Stimulated activated CD4-positive, alpha-beta T cell treated with anti-CD3 and anti-CD28 coated beads, TNF-alpha, amount 100 ng/mL, for 48 hours (primary cell): ENCODE measurements at places on chromosomes 2 and 18.

- no peak for DNase-seq
Observed at GRCh38 chr18:55072698-55073097, 113.4 kb upstream of the CCDC68 start.

DNA sequence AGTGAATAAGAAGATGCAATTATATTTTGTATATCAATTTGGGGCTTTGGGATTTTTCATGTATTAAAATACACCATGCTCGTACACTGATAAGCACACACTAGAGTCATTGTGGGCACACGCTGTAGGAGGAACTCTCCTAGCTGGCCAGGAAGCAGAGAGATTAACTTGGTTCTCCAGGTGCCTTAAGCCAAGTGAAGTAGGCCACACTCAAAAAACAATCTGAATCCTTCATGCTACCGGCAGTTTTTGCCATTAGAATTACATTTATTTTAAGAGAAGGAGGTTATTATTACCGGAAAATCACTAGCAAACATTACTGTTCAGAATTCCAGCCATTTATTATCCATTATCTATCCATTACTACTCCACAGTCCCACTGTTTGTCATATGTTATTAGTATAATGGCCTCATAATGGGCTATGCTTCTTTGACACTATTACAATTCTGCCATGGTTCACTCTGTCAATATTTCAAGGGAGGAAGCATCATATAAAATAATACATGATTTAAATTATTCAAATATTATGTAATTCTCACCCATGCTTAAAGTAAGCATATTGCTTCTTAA lies 214.4 kb downstream of the L3MBTL4 start:
- DNase-seq = no peak

DNA sequence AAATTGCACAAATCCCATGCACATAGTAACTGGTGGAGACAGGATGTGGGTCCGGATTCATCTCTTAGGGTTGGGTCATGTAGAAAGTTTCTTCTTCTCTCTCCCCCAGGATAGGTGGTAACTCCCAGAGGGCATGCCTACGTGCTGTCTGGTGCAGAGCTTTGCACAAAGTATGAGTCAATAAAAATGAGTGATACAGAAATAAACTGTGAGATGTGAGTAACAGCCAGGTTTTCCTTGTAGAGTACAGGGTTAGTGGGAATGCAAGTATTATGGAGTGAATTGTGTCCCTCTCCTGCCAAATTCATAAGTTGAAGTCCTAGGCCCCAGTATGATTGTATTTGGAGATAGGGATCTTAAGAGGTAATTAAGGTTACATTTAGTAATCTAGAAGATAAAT lies 289.4 kb downstream of the ALK start:
- no peak for DNase-seq

- DNase-seq = no peak
Observed at GRCh38 chr2:159832858-159833257, 34.9 kb upstream of the CD302 start.

DNA sequence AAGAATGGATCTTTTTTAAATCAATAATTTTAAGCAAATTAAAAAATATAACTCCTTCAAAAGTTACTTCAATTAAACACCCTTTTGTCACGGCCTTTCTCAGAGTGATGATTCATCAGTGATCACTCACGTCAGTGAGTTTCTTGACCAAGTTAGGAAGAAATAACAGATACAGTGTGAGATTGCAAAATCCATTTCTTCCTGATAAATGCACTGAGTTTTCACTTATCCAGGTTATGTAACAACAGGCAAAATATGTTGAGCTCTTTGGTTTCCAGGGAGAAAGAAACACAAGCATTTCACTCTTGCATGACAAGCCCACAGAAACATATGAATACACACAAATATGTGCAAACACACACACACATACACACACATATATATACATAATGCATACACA lies 195.9 kb upstream of the CYRIA start:
- no peak for DNase-seq
